ENCODE measurements at places on chromosomes 5 and 9.

GRCh38 chr9:126722922-126723806, 81.7 kb upstream of the ZBTB43 start:
- DNase-seq, result peak; percentile 78

GRCh38 chr5:76714751-76715485, 1.0 kb upstream of the F2R start:
- DNase-seq, result peak; percentile 5

DNA sequence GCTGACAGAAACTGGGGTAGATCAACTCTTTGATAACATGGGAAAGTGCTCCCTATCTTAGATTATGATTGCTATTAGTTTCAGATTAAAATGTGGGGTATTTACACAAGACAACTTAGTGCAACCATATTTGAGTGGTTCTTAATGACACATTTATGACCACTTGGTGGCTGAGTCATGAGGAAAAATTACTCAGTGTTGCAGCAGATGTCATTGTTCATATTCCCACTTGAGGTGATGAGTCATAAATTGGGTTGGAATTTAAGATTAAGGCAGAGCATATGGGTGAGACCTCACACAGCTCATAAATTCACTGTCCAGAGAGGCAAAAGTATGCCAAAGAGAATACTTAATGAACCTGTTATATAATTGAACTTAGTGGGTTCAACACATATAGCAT, 408.3 kb downstream of the DMRT2 start:
- DNase-seq, result no peak

GRCh38 chr5:168879929-168880328, 300.8 kb upstream of the PANK3 start:
- no peak for DNase-seq

- DNase-seq, result peak; percentile 13
Measured at GRCh38 chr5:123181394-123181801, 92.4 kb downstream of the PRDM6 start.

DNA sequence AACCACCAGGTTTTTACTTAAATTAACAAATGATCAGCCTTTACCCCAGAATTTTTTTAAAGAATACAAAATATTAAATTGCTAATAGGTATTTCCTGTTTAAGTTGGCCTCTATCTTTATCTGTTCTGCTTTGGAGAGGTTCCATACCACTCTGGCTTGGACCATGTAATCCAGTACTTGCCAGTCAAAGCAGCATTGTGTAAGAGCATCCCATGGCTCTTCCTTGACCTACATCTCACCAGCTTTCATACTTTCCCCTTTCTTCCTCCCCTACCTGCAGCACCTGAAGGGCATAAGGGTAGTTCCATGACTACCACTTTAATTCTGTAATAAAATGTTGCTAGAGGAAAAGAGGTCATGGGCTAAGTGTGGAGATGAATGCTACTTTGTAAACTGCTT, 140.8 kb upstream of the MTAP start:
- no peak for DNase-seq

GRCh38 chr5:141611289-141611688, 7.5 kb downstream of the DIAPH1 start:
- no peak for DNase-seq

DNA sequence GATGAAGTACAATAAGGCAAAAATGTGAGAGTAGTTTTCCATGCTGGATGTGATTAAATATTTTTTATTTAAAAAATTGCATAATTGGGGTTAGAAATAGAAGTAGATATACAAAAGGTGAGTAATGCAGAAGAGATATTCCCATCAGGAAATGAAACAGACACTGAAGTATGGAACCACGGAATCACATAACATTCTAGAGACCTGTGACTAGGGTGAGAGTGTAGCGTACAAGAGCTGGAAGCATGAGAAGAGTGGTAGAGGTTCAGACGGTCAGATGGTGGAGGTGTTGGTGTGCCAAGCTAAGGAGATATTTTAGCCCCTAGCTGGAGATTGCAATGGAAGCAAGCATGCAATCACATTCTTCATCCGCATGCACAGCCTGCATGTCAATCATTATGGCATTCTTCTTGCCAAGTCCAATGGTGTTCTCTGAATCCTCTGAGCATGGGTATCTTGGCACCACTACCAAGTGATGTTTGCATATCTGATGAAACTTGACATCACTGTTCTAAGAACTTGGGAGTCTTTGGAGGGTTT, 587.8 kb downstream of the PSAT1 start:
- DNase-seq, result no peak

Measured in NCI-H1417 (cell line).